ENCODE measurements at places on chromosomes 1 and 21. TPM values are rescaled to one million over a fixed set of nuclear protein-coding genes. Genes with fewer than 3 reads are reported as not detected.
A peak's percentile ranks its signal among the peaks of the same experiment; 100 is the strongest.

DNA sequence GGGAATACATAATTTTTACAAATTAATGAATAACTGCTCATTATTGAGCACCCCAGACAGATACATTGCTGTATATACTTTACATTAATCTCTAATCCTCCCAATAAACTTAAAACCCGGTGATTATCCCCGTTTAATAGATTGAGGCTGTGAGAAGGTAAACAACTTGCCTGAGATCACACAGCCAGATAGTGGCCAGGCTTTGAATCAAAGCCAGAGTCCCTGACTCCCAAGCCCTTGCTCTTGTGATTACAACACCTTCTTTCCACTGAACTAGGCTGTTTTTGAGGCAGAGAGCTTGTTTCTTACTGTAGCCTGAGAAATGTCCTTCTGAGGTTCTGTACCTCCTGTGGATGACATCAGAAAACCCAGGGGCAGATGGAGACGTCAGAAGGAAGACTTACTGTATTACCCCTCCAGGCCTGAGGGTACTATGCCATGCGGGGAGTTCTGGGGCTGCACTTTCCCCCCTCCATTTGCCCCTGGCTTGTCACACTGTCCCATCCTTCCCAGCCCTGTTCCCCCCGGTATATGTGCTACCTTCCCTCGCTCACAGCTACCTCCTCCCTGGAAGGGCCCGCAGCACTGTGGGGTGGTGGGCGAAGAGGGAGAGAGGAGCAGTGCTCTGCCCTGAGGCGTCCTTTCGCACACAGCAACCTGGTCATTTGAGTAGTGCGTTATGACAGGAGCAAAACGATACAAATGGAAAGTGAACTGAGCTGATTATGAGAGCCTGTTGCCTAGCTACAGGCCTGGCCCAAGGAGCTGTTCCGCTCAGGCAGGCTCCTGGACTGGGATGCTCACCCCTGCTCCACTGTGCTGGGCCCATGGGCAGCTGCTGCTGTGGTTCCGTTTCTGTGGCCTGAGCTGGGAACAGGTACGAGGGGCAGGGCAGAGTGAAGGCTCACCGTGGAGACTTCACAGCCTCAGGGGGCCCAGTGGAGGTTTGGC lies 4.6 kb downstream of the KCNC4 start:
- DNase-seq, result no peak

GRCh38 chr1:77287535-77287934 lies 5.7 kb downstream of the AK5 start:
- no peak for DNase-seq

DNA sequence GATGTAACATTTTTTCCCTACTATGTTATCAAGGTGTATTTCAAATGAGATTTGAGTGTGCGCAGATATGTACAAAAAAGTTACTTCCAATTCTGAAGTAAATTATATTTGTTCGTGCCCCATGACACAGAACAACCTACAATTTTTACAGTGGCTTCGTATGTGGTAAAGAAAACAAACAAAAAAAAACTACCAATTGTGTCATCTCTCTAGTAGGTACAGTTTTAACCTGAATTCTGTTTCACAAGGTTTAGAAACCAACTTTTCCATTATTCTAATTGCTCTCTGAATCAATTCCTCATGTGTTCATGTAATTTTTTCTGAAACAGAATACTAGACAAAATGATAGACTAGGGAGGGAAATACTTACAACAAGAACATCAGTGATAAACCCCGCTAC lies 7.4 kb downstream of the SCAF4 start:
- DNase-seq, result no peak

GRCh38 chr1:26109229-26110164 lies 2.1 kb upstream of the PDIK1L start:
- no peak for DNase-seq

The MATN1 gene
- 1.1 TPM for polyA plus RNA-seq

The LIPI gene
- 0.65 TPM for polyA plus RNA-seq

- DNase-seq, result peak; percentile 88
Observed at GRCh38 chr1:159881622-159882526, 18.1 kb downstream of the CFAP45 start.

- peak; percentile 32 for DNase-seq
Observed at GRCh38 chr1:2091611-2092604, 41.7 kb downstream of the PRKCZ start.

- no peak for DNase-seq
Observed at GRCh38 chr1:85700422-85700821, 7.8 kb downstream of the ZNHIT6 start.

The RNU1-3 gene
- polyA plus RNA-seq, result 1.8 TPM

- DNase-seq, result peak; percentile 77
Observed at GRCh38 chr1:19010995-19011844, 54.7 kb upstream of the IFFO2 start.

The HUNK gene
- polyA plus RNA-seq, result 5.9 TPM

DNA sequence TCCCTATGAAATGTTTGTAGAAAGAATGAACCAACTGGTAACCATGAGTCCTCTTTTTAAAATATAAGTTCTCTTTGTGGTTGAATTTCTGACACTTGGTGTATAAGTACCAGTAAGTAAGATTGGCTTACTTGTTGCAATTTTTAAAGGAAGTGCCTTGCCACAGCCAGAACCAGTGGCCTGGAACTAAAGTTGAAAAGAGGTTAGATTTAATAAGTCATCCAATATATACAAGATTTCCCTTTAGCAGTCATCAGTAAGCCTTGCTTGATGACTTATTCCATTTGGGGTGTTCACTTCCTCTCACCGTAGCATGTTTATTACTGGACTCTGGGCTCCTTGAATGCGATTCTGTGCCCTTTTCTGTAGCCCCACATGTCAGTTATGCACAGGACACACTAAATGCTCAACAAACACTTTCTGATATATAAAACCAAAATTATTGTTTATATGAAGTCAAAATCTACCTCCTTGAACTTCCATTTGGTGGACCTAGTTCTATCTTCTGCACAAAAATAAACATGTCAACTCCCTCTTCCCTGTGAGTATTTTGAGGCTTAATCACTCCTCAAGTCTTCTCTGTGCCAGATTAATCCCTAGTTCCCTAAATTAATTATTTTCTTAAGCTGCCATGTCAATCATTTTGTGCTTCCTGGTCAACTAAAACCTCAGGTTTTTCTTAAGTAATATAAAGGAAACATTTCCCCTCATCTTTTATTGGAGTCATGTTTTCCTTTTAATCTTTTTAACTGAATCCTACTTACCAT lies 218.1 kb downstream of the ST6GALNAC3 start:
- no peak for DNase-seq

- DNase-seq, result peak; percentile 80
Observed at GRCh38 chr21:45292399-45293219, 4.9 kb upstream of the POFUT2 start.

DNA sequence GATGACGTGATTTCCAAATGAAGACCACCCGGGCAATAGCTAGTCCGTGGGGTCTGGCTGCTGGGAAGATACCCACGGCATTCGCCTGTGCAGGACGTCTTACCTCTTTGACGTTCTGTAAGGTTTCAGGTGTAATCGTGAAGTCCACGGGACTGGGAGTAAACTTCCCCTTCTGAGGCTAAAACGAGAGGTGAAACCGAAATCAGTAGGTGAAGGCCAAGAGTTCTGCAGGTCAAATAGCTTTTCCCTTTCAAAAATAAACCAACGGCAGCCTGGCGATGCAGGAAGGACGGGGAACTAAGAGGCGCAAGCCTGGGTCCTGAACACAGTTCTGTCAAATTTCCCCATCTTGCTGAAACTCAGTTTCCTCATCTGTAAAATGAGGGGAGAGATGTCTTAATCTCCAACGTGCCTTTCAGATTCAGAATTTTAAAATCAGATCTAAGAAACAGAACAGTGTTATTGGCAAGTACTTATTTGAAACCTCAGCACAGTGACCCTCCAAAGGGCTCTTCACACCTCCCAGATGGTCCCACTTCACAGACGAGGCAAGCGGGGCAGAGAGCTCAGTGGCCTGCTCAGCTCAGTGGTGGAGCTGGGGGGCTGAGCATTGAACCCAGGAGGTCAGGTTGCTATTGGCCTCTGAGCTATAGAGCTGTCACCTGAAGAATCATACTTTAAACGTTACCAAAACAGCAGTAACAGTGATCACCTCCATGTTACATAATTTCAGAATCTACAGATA lies 34.7 kb downstream of the VPS26C start:
- DNase-seq, result no peak

- no peak for DNase-seq
Observed at GRCh38 chr1:94550800-94551241, 9.3 kb upstream of the F3 start.

DNA sequence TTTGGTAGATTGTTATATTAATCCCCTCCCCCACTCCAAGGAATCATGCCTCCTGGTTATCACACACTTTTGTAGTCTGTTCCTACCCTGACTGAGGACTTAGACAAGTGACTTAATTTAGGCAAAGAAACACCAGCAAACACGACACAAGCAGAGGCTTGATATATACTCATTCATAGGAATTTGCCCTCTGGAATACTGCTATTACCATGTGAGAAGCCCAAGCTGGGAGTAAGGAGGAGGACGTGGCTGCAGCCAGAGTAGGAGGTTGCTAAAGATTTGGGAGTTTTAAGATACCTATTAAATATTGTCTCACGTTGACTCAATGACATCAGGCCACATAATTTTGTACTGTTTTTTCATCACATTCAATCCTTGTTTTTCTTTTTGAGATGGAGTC lies 100.2 kb downstream of the LRRC53 start:
- DNase-seq, result no peak

The CD5L gene
- polyA plus RNA-seq, result not detected

GRCh38 chr1:160814316-160814715 lies 18.3 kb downstream of the LY9 start:
- no peak for DNase-seq

DNA sequence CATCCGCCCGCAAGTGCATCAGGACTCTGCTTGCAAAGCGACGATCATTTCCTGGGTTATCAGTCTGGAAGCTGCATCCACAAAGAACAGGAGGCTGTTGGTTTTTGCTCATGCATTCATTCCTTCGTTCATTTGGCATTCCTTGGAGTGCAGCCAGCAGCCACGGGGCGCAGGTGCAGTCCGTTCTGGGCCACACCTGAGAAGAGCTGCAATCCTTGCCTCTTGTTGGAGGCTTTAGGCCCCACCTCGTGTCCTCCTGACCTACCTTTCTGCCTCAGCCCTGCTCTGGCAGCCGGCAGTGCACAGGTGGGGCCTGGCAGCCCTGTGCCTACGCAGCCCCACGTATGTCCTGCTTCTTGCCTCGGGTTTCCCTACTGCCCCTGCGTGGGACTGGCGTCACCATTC lies 19.6 kb upstream of the C2CD2 start:
- DNase-seq, result no peak

DNA sequence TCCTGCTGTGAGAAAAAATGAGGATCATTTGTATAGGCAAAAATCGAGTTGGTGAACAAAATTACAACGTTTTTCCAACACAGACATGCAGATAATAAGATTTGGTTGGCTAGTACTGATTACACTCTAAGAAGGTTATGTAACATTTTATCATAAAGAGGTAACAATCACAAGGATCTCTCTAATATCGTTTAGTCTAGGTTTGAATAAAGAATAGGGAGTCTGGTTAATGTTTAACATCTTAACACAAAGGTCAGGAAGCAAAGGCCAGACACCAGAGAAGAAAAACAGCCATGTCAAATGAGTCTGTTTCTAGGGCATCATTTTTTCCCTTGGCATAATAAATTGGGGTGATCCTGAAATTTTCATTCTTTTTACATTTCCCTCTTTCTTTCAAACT lies 207.4 kb upstream of the CHRM3 start:
- DNase-seq, result no peak

- no peak for DNase-seq
Observed at GRCh38 chr1:59709333-59709732, 105.4 kb upstream of the HOOK1 start.

DNA sequence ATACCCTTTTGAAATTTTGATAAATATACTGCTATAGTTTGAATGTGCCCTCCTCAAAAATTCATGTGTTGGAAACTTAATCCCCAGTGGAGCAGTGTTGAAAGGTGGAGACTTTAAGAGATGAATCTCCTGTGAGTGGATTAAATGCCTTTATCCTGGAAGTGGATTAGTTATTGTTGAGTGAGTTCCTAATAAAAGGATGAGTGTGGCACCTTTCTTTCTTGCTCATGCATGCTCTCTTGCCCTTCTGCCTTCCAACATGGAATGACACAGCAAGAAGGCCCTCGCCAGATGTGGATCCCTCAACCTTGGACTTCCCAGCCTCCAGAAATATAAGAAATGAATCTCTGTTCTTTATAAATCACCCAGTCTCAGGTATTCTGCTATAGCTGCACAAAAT lies 51.8 kb downstream of the CD160 start:
- no peak for DNase-seq

GRCh38 chr1:238861342-238862066 lies 524.9 kb upstream of the CHRM3 start:
- DNase-seq, result no peak

The TFF3 gene
- 16.3 TPM for polyA plus RNA-seq

GRCh38 chr1:209778102-209778501 lies 6.3 kb downstream of the C1orf74 start:
- no peak for DNase-seq

DNA sequence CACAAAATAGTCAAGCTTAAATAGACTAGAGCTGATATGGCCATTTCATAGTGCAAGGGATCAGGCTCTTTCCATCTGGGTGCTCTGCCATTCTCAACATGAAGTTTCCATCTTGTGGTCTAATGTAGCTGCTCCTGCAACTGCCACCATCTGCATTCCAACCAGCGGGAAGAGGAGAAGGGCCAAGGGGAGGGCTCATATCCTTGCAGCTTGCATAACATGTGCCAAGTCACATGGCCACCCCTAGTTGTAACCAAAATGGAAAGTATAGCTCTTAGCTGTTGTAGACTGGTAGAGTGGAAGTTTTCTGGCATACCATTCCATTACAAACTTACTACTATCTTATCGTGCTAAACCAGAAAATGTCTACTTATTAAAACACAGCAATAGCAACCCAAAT lies 38.9 kb upstream of the IVNS1ABP start:
- DNase-seq, result no peak

GRCh38 chr1:33715195-33715811 lies 148.6 kb upstream of the HMGB4 start:
- no peak for DNase-seq

DNA sequence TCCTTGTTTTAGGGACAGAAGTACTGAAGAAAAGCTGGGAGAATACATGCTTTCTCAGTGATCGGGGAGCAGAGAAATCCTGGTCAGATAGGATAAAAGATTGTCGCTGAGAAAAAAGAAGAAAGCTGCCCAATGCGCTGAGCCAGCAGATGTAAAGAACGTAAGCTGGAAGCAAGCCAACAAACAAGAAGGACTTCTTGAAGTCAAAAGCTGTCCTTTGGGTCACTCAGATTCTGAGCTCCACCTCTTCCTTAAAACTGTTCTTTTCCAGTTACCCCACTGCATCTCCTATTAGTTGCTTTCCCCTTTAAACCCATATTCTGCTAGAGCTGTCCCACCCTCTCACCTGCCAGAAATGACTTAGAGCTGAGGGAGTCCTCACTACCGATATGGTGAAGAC lies 64.8 kb downstream of the GPR137B start:
- no peak for DNase-seq

All from left lung (tissue), 14 donors.